ENCODE measurements at places on chromosomes 3 and 15. TPM values are rescaled to one million over a fixed set of nuclear protein-coding genes. Genes with fewer than 3 reads are reported as not detected.

DNA sequence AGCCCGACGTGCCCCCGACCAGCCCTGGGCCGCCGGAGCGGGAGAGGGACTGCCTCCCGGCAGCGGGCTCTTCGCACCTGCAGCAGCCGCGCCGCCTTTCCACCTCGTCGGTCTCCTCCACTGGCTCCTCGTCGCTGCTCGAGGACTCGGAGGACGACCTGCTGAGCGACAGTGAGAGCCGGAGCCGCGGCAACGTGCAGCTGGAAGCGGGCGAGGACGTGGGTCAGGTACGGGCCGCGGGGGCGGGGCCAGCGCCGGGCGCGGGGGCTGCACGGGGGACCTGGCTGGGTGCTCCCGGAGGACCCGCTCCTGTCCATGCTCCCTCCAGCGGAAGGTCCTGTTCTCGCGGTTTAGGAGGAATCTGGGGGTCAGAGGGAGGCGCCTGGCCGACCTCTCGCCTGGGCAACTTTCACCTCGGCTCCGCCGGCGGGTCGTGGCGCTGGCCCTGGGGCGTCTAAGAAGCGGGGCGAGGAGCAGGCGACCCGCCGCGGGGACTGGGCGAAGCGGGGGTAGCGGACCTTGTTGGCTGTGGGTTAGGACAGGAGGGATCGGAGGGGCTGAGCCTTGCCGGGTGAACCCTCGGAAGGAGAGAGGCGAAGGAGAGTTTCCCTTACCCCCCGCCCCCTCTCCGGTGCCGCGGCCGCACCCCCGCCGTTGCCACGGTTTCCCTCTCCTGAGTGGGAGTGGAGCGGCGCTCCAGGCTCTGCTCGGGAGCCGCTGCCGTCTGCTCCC lies 682 bp downstream of the ITPKA start:
- peak; percentile 55 for DNase-seq
- peaks cover 35% of the 10 kb centered on the region for H3K4me1 ChIP-seq
- H3K27ac ChIP-seq: no peak overlapping the region
- peak overlapping the region; percentile 84 for H3K4me3 ChIP-seq

Gene CLEC3B
- total RNA-seq: 217 TPM

Gene KCNAB1
- total RNA-seq: 4.7 TPM

Gene SOX14
- total RNA-seq: not detected
